ENCODE measurements at places on chromosomes 7 and 10. TPM values are rescaled to one million over a fixed set of nuclear protein-coding genes. Genes with fewer than 3 reads are reported as not detected.

SPACDR gene
- 0.48 TPM for total RNA-seq

FGFBP3 gene
- total RNA-seq = 0.65 TPM

RASSF4 gene
- total RNA-seq = 10.8 TPM

LRRC4 gene
- total RNA-seq = 2.3 TPM

AASS gene
- 18.4 TPM for total RNA-seq

ZPBP gene
- total RNA-seq = not detected

SPRN gene
- not detected for total RNA-seq

NRBF2 gene
- total RNA-seq = 23.4 TPM

CYP26C1 gene
- total RNA-seq = 2.5 TPM

TMEM213 gene
- not detected for total RNA-seq

HECW1 gene
- total RNA-seq = not detected

PODXL gene
- 167 TPM for total RNA-seq

TMEM248 gene
- total RNA-seq = 167 TPM

ITIH5 gene
- not detected for total RNA-seq
